ENCODE measurements at places on chromosomes 13 and 19.

DNA sequence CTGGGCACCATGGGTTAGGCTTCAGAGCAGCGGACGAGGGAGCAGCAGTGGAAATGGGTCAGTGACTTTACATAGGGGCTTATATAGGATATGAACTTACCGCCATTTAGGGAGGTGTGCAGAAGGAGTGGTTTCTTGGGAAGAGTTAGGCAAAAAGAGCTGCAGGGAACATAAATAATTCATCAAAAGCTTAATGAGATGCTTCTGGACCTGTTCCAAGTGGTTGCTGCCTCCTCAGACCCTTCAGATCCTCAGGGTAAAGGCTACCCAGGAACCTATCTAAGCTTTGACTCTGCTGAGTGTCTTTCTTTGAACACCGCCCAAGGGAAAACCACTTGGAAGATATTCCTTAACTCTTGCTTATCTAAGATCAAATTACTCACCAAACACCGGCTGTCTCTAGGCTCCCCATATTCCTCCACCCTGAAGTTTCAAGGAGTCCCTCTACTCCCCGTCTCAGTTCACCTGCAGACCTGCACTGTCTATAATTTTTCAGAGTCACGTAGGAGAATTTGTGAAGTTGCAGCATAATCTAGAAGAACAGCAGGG is at the start of gene IGFL4:
TSS of gene IGFL4 (minus strand) at position 51 of the 549 bp plus-strand sequence. CDS start at position 11, 40 bp downstream.
- no peak for ATAC-seq

DNA sequence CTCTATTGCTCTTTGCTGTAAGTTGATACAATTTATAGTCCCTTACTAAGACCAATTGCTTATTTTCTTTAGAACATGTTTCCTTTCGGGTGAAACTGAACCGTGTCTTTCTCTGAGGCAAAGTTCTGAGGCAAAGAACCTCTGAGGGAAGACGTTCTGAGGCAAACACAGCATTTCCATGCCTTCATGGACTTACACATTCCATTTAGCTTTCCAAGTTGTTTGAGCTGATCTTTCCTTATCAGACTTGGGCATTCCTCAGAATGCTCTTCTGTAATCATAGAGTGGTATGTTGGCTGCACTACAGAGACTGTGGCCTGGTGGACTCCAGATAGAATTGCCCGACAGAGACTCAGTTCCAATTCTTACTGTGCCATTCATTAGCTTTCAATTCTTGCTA is 579.1 kb downstream of the KCTD12 start:
- ATAC-seq: no peak

GRCh38 chr13:71797517-71797916 is 69.5 kb downstream of the DACH1 start:
- ATAC-seq: no peak

DNA sequence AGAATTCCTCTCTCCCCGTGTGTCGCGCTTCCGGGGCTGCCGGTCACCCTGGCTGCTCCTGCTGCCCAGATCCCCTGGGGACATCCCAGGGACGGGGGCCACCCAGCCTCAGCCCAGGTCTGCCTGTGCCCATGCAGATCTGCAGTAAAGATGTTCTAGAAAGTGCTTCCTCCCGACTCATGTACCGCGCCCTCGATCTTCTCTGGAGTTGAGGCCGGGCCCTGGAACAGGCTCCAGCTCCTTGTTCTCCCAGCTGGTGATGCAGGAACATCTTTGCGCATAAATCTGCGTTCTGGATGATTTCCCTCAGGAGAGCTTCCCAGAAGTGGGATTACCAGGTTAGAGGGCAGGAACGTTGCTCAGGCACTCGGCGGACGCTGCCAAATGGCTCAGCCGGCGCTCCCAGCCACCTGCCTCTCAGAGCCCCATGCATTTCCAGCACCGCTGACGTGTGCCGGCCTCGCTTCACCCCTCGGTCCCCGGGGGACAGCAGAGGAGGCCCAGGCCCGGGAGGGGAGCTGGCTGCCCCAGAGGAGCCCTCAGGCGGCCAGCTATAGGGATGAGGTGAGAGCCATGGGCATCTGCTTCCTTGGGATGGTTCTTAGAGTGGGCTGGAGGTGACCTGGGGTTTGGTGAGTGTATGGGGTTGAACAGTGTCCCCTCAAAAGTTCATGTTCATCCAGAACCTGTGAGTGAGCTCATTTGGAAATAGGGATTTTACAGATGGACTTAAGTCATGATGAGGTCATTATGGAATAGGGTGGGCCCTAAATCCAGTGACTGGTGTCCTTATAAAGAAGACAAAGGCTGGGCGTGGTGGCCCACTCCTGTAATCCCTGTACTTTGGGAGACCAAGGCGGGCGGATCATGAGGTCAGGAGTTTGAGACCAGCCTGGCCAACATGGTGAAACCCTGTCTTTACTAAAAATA is 42.6 kb downstream of the CRTC1 start:
- ATAC-seq: no peak

DNA sequence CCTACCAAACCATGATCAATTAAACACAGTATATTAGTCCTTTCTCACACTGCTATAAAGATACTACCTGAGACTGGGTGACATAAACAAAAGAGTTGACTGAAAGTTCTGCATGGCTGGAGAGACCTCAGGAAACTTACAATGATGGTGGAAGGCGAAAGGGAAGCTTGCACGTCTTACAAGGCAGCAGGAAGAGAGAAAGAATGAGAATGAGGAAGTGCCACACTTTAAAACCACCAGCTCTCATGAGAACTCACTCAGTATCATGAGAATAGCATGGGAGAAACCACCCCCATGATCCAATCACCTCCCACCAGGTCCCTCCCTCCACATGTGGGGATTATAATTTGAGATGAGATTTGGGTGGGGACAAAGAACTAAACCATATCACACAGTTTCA is 324.9 kb upstream of the ZNF507 start:
- ATAC-seq: no peak

GRCh38 chr13:107835339-107836018 is 379.9 kb downstream of the LIG4 start:
- no peak for ATAC-seq

DNA sequence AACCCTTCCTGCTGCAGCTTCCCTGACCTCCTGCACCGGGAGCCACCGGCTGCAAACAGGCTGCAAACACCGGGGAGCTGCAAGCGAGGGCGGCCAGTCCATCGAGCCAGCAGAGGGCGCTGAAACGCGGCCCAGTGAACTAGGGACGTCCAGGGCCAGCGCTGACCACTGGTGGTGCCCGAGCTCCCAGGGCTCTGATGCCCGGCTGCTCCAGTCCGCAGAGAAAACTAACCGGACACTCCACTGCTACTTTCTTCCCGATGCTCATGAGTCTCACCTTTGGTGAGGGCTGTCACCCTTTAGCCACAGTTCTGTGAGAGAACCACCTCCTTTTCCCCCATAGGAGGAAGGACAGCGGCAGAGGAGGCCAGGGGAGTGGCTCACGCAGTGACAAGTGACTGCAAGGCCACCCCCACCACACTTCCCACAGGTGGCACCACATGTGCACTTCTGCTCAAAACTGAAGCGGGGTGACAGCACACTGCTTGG is 82.8 kb upstream of the MTIF3 start:
- peak; percentile 72 for ATAC-seq

GRCh38 chr13:21595546-21595822 is 8.5 kb downstream of the MICU2 start:
- ATAC-seq: peak; percentile 21

DNA sequence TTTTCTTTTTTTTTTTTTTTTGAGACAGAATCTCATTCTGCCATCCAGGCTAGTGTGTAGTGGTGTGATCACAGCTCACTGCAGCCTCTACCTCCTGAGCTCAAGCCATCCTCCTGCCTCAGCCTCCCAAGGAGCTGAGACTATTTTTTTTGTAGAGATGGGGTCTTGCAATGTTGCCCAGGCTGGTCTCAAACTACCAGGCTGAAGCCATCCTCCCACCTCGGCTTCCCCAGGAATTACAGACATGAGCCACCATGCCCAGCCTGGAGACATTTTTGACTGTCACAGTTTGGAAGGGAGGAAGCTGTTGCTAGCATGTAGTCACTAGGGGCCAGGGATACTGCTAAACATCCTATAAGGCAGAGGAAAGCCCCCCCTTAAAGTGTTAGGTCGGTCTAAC is 23.9 kb downstream of the ZIC5 start:
- ATAC-seq: no peak

- no peak for ATAC-seq
Measured at GRCh38 chr13:36480726-36481427, 48.6 kb downstream of the CCNA1 start.

GRCh38 chr13:32530841-32531253 is 7.7 kb downstream of the N4BP2L2 start:
- ATAC-seq: peak; percentile 54

- ATAC-seq: no peak
Measured at GRCh38 chr13:107576430-107576829, 638.9 kb downstream of the LIG4 start.

- no peak for ATAC-seq
Measured at GRCh38 chr19:14769201-14769600, 9.2 kb downstream of the ADGRE2 start.

DNA sequence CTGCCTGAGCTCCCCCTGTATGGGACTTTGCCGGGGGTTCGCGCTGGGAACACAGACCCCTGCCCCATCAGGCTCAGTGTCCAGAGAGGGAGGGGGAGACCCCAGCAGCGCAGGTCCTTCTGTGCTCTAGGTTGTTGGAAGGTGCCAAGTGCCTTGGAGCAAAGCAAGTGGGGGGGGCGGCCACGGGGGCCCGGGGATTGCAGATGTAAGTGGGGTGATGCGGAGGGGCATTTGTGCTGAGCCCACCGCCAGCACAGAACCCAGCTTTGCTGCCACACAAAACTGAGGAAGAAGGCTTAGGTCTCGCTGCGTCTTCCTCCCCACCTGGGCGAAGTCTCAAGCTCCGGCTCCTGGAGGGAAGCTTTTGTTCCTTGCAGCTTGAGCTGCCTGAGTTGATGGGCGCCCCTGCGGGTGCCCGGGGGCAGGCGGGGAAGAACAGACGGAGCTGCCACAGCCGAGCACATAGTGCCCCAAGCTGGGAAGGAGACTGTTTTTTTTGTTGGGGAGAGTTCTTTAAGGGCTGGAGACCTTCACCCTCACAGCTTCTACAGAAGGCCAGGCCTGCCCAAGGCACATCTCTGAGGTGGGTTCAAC is 1.5 kb upstream of the NTN5 start:
- no peak for ATAC-seq

GRCh38 chr13:71867131-71867814 is at the start of gene DACH1:
Gene DACH1, minus strand, starts transcription at chr13:71867204.
- no peak for ATAC-seq

DNA sequence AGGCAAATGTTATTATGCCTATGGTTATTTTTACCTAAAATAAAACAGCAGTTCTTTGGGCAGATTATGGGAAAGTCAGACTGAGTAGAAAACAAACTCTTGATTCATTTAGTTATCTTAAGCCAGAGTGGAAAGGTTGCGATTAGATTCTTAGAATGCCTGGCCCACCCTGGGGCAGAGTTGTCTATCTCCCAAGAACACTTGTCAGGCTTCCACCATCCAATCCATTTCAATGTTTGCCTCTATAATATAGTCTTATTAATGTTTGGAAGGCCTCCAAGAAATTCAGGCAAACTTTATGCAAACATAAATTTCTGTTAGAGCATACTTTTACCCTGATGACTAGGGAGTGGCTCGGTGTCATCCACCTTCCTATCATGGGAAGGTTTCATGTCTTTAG is 207.0 kb downstream of the SLITRK6 start:
- no peak for ATAC-seq

DNA sequence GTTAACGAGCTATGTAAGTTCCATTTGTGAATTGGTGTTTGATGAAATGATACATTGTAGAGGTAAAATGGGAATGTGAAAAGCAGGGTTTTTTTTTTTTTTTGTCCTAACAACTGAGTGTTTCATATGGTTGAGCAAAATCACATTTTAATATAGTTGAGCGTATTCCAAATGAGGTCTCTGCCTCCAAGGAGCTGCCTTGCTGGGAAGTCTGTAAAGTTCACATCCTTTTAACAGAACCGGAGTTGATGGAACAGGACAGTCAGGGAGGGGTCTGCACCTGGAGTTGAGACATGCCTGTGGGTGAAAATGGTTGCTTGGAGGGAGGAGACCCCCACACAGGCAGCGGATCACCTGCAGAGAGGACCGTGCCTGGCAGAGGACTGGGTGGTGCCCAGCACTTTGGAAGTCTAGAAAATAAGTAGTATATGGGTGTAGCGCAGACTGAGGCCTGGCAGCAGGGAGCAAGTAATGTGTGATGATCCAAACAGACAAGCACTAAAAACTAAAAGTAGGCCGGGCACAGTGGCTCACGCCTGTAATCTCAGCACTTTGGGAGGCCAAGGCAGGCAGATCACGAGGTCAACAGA is 75.2 kb upstream of the UBAC2 start:
- no peak for ATAC-seq

GRCh38 chr13:27607125-27607524 is 13.2 kb downstream of the LNX2 start:
- ATAC-seq: no peak

DNA sequence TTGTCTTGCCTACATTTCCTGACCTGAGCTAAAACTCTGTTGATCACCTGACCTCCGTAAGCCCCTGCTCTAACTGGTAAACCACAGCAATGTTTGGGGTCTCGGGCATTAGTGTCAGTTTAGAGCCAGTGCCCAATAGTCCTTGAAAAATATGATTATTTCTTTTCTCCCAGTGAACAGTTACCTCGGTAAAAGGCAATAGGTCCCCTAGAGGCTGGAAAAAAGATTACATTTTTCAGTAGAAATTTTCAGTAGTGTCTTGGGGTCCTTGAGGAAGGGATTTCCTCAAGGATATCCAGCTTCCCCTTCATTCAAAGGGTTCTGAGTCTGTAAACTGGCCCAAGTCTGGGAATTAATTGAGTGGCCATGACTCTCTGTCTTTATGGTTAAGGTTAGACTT is 177.5 kb downstream of the SLC7A1 start:
- ATAC-seq: no peak

DNA sequence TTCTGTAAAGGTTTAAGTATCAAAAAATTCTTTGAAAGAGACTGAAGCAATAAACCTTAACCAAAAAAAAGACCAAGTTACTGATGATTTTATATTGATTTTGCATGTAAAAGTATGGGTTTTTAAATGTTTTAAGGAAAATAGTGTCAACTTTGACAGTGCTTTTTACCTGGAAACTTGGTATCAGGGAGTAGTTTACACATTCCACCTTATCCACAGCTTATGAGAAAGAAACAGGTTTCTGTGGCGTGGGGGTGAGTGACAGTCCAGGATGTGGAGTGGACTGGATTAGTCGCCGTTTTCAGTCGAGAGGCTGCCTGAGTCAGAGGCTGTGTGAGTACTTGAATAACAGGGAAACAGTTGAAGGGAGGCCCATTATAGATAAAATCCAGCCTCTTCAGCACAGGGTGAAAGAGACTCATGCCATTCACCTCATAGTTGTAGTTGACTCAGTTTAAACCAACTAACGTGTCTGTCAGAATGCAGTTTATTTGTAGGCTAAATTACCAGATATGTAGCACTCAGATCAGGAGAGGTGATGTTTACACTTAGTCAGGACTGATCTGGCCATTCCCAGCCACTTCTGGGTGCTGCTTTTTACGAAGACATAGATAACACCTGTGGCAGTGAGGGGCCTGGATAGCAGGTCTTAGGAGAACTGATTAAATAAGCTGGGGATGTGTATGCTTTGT is 595 bp upstream of the GPR183 start:
- ATAC-seq: peak; percentile 80

DNA sequence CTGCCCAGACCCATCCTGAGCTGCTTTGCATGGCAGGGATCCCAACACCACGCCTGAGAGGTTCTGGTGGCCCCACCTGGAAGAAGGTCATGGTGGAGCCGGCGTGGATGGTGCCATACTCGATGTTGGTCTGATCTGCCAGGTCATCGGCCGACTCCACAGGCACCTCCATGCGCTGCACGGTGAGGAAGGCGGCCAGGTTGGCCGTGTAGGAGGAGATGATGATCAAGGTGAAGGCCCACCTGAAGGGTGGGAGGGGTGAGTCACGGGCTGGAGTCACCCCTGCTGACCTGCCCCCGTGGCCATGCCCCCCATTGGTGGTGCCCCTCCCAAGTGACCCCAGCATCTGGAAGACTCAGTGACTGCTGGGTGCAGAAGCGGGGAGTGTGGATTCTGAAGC is 12.5 kb upstream of the ATP1A3 start:
- ATAC-seq: no peak
